ENCODE measurements at places on chromosomes 11 and 22.

GRCh38 chr11:17354601-17354991 lies 3.0 kb downstream of the NCR3LG1 start:
- DNase-seq: peak; percentile 17

- no peak for DNase-seq
These were observed 46.8 kb downstream of the CACNA1I start for GRCh38 chr22:39617342-39617741.

- no peak for DNase-seq
These were observed 190.0 kb downstream of the PGR start for GRCh38 chr11:100939571-100939970.

DNA sequence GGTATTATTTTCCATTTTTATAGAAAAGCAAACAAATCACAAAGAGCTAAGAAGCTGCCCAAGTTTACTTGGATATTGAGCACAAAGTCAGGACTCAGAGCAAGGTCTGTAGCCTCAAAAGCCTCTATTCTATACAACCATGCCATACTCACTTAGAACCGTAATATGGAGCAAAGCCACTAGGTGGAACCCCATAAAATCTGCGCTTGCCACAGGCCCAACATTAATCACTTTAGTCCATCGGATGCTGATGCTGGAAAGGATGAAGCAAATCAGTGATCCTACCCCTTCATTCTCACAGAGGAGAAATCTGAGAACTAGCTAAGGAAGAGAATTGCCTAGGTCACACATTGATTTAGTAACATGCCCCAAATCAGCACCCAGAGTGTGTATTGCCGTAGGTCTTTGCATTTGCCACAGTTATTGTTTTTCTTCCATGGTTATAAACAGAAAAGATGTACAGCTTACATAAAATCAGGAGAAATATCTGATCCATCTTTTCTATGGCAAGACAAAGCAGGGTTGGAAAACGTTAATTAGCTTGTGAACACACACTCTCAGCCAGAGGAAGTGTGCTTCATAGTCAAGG lies 56.7 kb upstream of the RAB38 start:
- no peak for DNase-seq

DNA sequence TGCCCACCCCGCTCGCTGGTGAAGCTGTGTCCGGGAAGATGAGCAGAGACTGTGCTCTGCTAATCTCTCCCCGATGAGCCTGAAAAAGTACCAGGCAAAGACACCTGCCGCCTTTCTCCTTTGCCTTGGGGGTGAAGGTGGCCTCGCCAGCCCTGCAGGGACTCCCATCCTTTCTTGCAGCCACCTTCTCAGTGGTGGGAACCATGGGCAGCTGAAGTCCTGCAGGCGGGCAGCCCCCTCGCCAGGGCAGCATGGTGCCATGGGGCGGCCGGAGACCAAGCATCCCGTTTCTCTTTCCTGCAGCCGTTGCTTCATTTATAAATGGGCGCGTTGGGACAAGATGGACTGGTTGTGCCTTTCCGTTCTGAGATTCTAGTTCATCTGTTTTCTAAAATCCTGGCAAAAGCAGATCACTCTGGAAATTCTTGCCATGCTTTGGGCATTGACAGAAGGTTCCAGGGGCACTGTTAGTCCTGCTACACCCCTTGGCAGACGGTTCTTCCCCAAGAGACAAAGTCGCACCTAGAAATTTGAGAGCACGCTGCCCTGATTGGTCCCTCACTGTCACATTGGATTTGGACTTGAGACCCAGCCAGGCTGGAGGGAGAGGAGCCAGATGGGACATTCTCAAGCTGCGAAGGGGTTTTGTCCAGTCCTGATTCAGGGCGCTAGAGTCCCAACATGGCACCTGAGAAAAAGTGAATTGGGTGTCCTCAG lies 7.5 kb downstream of the CTTN start:
- DNase-seq: no peak

GRCh38 chr11:27111896-27112295 lies 71.3 kb downstream of the BBOX1 start:
- DNase-seq: no peak

Measured in T-helper 1 cell (primary cell).